Activated CD4-positive, alpha-beta T cell treated with anti-CD3 and anti-CD28 coated beads, Interleukin-2, amount 10 ng/mL, durations not matched to agents 7 days and 5 days (primary cell): ENCODE measurements at places on chromosomes 1 and 21. TPM values are rescaled to one million over a fixed set of nuclear protein-coding genes. Genes with fewer than 3 reads are reported as not detected.

DNA sequence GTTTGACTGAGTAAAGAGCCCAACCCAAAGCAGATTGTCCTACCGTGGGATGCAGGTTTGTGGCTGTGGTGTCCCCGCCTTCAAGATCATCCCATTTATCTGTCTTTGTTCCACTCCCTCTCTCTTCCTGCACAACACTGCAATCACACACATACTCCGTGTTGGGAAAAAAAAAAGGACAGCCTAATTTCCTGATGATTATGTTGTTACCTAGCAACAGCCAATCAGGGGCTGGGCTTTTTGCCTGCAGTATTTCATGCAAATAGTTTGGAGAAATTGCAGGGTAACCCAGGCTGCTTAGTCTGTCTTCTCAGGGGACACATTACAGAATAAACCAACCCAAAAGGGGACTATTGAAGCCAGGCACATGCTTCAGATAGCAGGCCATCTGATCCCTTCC lies 38.3 kb downstream of the PHC2 start:
- no peak for DNase-seq

- no peak for DNase-seq
Observed at GRCh38 chr1:2999571-2999970, 21.7 kb upstream of the ACTRT2 start.

GRCh38 chr1:118949315-118949714 lies 38.8 kb downstream of the TBX15 start:
- no peak for DNase-seq

- DNase-seq, result no peak
Observed at GRCh38 chr1:84634536-84635205, 55.6 kb downstream of the SSX2IP start.

DMRTA2 gene
- not detected for total RNA-seq

DNA sequence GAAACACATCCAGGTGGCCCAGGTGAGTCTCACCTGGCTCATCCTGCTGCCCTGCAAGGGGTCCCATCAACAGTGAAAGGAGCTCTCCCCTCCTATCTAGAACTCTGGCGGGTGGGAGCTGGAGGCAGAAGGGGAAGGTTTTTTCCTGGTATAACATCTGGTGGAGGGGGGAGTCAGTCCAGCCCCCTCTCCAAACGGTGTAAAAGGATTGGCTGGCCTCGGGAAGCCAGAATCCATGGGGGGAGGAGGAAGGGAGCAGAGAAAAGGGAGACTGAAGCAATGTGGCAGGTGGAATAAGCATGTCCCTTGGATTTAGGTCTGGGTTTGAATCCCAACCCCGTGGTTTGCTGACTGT lies 1.2 kb upstream of the CAMK2N1 start:
- no peak for DNase-seq

GRCh38 chr1:60864722-60865121 lies 217.6 kb upstream of the NFIA start:
- DNase-seq, result no peak

CNR2 gene
- total RNA-seq, result 0.07 TPM

GRCh38 chr1:154329551-154330131 lies 4.3 kb downstream of the ATP8B2 start:
- DNase-seq, result peak; percentile 32

- no peak for DNase-seq
Observed at GRCh38 chr1:173084292-173084691, 33.6 kb upstream of the TNFSF18 start.

FLG2 gene
- not detected for total RNA-seq

GRCh38 chr1:32485554-32486255 lies 20.8 kb downstream of the ZBTB8B start:
- no peak for DNase-seq
